ENCODE measurements at places on chromosomes 16 and 17. TPM values are rescaled to one million over a fixed set of nuclear protein-coding genes. Genes with fewer than 3 reads are reported as not detected.

DLX3 gene
- not detected for total RNA-seq

DNA sequence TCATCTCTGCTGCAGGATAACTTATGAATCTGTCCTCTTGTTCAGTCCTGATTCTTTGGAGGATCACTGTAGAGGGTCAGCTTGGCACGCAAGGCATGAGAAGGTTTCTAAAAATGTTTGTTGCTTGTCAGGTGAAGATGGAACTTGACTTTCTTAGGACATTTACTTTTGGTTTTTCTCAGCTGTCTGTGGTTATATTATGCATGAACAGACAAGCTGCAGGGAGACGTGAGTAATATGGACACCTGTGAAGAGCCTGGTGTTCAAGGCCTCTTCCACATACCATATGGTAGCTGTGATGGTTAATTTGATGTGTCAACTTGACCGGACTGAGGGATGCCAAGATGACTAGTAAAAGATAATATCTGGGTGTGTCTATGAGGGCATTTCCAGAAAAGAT lies 270.2 kb upstream of the CPHXL start:
- no peak for DNase-seq
- no peaks in the 10 kb centered on the region for H3K4me1 ChIP-seq
- H3K27ac ChIP-seq = no peak overlapping the region
- H3K4me3 ChIP-seq = no peak overlapping the region
- no peaks in the 10 kb centered on the region for H3K36me3 ChIP-seq

FOXL1 gene
- total RNA-seq = not detected

GRCh38 chr17:42989726-42990652 lies 8.2 kb upstream of the RPL27 start:
- peaks cover 7% of the 10 kb centered on the region for H3K4me1 ChIP-seq
- peaks cover 74% of the 10 kb centered on the region for H3K36me3 ChIP-seq
- no peak for DNase-seq
- no peaks in the 10 kb centered on the region for H3K27me3 ChIP-seq
